CD4-positive, alpha-beta T cell treated with Interleukin-1 beta for 1 hour (primary cell): ENCODE measurements at places on chromosomes 1 and 21.

DNA sequence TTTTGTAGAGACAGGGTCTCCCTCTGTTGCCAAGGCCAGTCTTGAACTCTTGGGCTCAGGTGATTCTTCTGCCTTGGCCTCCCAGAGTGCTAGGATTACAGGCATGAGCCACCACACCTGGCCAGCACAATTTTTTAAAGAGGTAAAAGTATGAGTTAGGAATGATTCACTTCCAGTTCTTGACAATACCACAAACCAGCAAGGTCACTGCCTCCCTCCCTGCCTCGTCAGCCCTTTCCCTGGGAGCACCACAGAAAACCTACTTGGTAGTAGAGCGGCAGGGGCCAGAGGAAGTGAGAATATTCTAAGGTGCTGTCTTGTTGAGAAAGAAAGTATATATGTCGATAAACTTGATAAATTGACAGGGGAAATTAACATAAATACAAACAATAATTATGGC lies 10.8 kb upstream of the CDA start:
- no peak for DNase-seq

DNA sequence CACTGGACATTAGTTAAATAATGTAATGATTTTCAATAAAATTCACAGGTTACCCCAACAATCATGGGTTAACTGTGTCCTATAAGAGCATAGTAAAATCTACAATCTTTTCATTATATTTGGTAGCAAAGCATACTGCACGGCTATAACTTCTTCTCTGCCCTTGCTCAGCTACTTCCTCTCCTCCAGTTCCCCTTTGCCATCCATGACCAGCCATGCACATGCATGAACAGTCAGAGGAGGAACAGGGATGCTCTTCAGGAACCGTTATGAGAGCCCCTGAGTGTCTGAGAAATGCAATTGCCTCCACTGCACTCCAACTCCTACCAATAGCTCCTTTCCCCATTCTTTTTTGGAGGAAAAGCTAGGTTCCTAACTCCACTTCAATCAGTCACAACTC lies 646.7 kb downstream of the LTN1 start:
- peak; percentile 3 for DNase-seq

DNA sequence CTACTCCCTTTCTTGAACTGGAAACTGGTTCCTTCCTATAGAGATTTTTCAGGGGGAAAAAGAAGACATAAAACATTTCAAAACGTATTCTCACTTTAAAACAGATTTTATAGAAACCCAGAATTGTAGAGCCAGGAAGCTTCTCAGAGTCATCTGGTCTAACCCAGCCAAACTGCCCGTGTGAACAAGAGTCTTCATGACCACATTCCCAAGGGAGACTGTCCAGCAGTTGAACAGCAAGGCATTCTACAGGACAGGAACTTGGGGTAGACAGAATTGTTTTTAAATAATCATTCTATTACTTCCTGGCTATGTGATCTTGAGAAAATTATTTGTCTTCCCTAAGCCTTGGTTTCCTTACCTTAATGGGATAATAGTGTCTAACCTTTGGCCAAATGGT lies 163.5 kb upstream of the IVNS1ABP start:
- no peak for DNase-seq

- peak; percentile 86 for DNase-seq
Observed at GRCh38 chr1:65066766-65067490, 81.1 kb upstream of the AK4 start.

DNA sequence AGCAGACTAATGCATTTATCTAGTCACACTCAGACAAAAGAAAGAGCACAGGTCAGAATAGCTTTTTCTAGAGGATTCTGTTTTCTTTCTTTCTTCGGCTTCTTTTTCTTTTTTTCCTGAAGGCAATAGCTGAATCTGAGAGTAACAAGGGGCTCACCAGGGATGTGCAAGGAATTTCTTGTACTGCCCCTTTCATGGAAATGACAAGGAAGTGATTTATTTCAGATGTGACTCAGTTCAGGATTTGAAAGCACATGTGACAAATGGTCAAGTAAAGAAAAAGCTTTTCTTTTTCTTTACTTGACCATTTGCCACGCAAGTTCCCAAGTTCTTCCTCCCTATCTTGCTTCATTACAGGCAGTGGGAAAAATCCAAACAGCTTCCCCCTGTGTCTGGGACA lies 202.0 kb downstream of the GABPA start:
- DNase-seq = no peak

DNA sequence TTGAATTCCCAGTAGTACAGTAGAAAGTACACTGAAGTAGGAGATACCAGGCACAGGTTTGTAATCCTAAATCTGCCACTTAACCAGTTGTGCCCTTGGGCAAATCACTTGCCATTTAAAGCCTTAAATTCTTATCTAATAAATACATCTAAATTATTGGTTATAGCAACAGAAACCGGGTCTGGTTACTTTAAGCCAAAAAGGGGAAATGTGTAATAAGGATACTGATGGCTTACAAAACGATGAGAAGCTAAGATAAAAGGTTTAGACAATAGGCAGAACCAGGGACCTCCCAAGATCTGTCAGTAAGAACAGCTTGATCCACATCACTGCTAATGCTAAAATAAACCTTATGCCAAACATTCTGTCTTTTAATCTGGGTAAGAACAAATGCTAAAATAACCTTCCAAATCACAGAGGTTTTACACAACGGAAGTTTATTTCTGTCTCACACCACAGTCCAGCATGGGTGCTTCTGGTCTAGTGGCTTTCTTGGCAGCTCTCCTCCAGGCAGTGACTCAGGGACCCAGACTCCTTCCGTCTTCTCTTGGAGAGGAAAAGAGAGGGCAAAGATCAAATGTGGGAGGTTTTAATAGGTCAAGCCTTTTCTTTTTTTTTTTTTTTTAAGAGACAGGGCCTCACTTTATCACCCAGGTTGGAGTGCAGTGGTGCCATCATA lies 16.5 kb upstream of the ZMYM1 start:
- no peak for DNase-seq

DNA sequence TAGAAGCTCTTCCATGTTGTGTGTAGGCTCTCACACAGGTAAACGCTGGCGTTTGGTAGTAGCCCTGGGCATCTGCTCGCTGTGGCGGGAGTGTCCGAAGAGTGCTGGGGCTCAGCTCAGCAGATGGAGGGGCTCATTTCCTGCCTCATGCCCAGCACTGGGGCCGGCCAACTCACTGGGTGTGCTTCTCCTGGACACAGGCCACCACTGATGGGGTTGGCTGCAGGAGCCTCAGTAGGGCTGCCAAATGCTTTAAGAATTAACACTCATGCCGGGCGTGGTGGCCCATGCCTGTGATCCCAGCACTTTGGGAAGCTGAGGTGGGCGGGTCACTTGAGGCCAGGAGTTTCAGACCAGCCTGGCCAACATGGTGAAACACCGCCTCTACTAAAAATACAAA lies 20.9 kb downstream of the UQCRHL start:
- DNase-seq = no peak
